ENCODE measurements at places on chromosomes 12 and 14.

- no peaks in the 10 kb centered on the region for H3K36me3 ChIP-seq
- peak overlapping the region; percentile 76 for H3K27ac ChIP-seq
- peaks cover 15% of the 10 kb centered on the region for H3K4me1 ChIP-seq
- ATAC-seq: peak; percentile 68
- peak overlapping the region; percentile 57 for H3K4me3 ChIP-seq
- H3K27me3 ChIP-seq: no peaks in the 10 kb centered on the region
Observed at GRCh38 chr12:53365245-53365904, 14.6 kb upstream of the SP1 start.

DNA sequence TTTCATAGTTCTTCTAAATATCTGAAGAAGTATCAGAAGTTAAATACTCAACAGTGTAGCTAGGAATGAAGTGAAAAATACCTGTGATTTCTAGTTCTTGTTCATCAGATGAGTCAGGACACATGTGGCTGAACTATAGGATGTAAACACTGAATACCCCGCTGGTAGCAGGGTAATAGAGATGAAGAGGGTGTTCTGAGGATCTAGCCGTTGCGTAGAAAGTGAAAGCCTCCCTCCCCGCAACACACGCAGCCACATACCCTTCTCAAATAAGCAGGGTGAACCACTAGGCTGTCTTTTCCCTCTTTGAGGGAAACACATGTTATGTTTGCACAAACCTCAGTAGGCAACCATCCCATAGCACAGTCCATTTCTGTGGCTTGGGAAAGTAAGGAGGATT, 16.4 kb upstream of the RNASE12 start:
- no peaks in the 10 kb centered on the region for H3K27me3 ChIP-seq
- H3K4me1 ChIP-seq: peaks cover 8% of the 10 kb centered on the region
- H3K4me3 ChIP-seq: peak overlapping the region; percentile 5
- peak; percentile 36 for ATAC-seq

GRCh38 chr12:108367436-108367835, 28.3 kb upstream of the CMKLR1 start:
- no peak for ATAC-seq
- peaks cover 8% of the 10 kb centered on the region for H3K27me3 ChIP-seq
- no peak overlapping the region for H3K4me3 ChIP-seq
- no peak overlapping the region for H3K27ac ChIP-seq

GRCh38 chr14:96512602-96513397, 10.6 kb downstream of the PAPOLA start:
- H3K27me3 ChIP-seq: no peaks in the 10 kb centered on the region
- H3K4me3 ChIP-seq: peak overlapping the region; percentile 30
- H3K27ac ChIP-seq: no peak overlapping the region
- ATAC-seq: peak; percentile 28

DNA sequence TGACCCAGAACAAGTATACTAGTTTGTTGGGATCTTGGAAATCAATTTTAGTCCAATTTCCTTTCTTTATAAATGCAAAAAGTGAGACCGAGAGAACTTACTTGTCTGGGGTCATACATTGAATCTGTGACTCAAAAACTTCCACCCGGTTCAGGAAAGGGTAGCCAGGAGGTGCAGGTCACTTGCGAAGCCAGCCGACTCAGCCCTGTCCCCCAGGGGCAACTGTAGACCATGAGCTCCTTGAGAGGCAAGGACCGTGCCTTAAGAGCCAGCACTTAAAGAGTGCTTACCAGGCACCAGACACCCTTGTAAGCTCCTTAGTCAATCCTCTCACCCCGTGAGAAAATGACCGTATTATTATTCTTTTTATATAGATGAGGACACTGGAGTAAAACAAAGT, 505 bp upstream of the BCDIN3D start:
- H3K36me3 ChIP-seq: peaks cover 1% of the 10 kb centered on the region
- peaks cover 12% of the 10 kb centered on the region for H3K4me1 ChIP-seq
- H3K27me3 ChIP-seq: no peaks in the 10 kb centered on the region
- peak overlapping the region; percentile 84 for H3K27ac ChIP-seq
- no peak for ATAC-seq

DNA sequence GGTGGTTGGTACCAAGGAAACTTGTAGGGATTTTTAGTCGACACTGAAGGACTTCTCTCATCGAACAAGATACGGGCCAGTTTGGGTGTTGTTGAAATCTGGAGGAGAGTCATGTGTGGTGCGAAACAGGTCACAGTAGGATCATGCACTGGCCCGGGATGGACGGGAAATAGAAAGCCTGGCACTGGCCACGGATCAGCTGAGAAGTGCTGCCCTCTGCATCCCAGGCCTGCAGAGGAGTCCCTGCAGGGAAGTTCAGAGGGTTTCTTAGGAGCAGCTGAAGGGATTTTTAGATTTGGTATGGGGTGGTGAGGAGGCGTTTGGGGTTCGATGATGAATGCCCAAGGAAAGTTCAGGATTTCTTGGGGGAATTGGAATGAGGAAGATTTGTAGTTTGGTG, 63.1 kb downstream of the TSPAN9 start:
- no peaks in the 10 kb centered on the region for H3K36me3 ChIP-seq
- no peaks in the 10 kb centered on the region for H3K4me1 ChIP-seq
- ATAC-seq: no peak
- H3K27me3 ChIP-seq: peaks cover 26% of the 10 kb centered on the region
- no peak overlapping the region for H3K27ac ChIP-seq

GRCh38 chr12:15146585-15146984, 74.6 kb downstream of the RERG start:
- no peaks in the 10 kb centered on the region for H3K4me1 ChIP-seq
- no peak overlapping the region for H3K27ac ChIP-seq
- no peaks in the 10 kb centered on the region for H3K36me3 ChIP-seq
- H3K27me3 ChIP-seq: peaks cover 30% of the 10 kb centered on the region
- ATAC-seq: no peak
- H3K4me3 ChIP-seq: no peak overlapping the region

DNA sequence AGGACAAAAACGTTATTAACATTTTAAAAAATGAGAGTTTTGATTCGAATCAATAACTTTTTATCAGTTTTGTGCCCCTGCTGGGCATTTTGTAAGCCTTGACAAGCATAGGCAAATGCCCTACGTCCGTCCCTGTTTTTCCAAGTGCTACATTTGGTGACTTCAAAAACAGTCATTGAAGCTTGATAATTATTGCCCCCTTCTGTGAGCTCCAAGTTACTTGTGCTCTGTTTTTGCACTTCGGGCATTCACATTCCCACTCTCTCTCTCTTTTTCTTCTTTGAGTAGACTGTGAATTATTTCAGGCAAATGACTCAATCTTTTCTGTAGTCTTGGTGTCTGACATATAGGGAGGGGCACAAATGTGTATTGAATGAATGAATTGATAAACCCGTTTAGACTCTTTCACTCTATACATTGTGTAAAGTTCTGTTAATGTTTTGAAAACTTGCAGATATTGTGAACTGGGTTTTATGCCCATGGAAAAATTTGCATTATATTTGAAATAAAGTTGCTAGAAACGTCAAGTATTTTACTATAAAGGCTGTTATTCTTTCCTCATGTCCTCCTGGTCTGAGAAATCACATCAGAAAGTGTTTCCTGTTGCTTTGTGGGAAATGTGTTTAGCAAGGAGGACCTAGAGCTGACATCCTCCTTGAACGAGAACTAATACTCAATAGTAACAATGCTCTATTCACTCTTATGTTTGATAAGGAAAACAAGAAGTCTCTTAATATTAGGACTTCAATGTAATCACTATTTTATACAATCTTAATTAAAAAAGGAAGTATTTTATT, 1.4 kb downstream of the APAF1 start:
- peak overlapping the region; percentile 77 for H3K27ac ChIP-seq
- no peaks in the 10 kb centered on the region for H3K27me3 ChIP-seq
- H3K36me3 ChIP-seq: peaks cover 43% of the 10 kb centered on the region
- H3K4me1 ChIP-seq: peaks cover 10% of the 10 kb centered on the region

DNA sequence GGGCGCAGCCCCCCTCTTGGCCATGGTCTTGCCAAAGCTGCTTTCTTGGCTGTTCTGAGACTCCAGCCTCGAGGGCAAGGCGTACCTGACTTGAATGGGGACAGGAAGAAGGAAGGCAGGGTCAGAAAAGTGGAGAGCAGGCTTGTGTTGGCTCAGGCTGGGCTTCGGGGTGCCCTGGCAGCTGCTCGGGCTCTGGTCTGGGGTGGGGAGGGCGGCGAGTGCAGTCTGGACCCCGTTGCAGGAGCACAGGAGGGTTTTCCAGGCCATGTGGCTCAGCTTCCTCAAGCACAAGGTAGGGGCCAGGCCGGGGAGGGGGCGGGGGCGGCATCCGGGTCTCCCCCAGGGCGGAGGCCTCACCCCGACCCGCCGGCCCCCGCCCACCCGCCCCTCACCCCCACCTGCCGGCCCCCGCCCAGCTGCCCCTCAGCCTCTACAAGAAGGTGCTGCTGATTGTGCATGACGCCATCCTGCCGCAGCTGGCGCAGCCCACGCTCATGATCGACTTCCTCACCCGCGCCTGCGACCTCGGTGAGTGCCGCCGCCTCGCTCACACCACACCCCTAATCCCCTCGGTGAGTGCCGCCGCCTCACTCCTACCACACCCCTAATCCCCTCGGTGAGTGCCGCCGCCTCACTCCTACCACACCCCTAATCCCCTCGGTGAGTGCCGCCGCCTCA, 4.2 kb downstream of the NOC4L start:
- no peak overlapping the region for H3K27ac ChIP-seq
- ATAC-seq: no peak
- peaks cover 25% of the 10 kb centered on the region for H3K36me3 ChIP-seq
- H3K4me3 ChIP-seq: no peak overlapping the region
- H3K27me3 ChIP-seq: no peaks in the 10 kb centered on the region

DNA sequence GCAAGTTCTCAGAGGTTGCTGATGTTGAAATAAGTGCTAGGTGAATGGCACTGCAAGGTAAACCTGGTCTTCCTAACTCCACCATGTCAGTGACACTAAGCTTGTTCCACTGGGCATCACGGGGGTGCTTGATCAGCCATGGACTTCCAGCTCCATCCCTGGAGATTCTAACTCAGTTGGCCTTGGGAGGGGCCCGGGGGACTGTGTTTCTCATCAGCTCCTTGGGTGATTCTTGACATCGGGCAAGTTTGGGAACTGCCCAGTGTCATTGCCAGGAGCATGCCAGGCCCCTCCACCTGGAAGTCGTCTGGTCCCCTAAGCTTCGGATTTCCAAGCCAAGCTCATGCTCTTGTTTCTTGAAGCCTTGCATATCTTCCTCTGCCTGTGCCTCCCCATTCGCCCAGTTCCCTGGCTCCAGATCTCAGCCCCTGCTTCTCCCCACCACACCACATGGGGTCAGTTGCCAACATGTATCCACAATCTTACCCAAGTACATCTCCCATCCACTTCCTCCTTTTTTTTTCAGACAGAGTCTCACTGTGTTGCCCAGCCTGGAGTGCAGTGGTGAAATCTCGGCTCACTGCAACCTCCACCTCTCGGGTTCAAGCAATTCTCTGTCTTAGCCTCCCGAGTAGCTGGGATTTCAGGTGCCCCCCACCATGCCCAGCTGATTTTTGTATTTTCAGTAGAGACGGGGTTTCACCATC, 30.7 kb upstream of the RFLNA start:
- no peak for ATAC-seq
- peaks cover 27% of the 10 kb centered on the region for H3K27me3 ChIP-seq
- H3K36me3 ChIP-seq: no peaks in the 10 kb centered on the region
- H3K4me1 ChIP-seq: no peaks in the 10 kb centered on the region

GRCh38 chr12:65631621-65632111, 192.6 kb upstream of the HMGA2 start:
- ATAC-seq: no peak
- H3K4me3 ChIP-seq: no peak overlapping the region
- H3K27ac ChIP-seq: no peak overlapping the region
- peaks cover 17% of the 10 kb centered on the region for H3K27me3 ChIP-seq
- no peaks in the 10 kb centered on the region for H3K36me3 ChIP-seq
- H3K4me1 ChIP-seq: no peaks in the 10 kb centered on the region

GRCh38 chr12:95789126-95790032, 1.2 kb downstream of the NTN4 start:
- ATAC-seq: peak; percentile 20
- H3K4me1 ChIP-seq: no peaks in the 10 kb centered on the region
- H3K27me3 ChIP-seq: peaks cover 9% of the 10 kb centered on the region
- H3K4me3 ChIP-seq: peak overlapping the region; percentile 79

- peaks cover 3% of the 10 kb centered on the region for H3K4me1 ChIP-seq
- ATAC-seq: no peak
- H3K36me3 ChIP-seq: peaks cover 29% of the 10 kb centered on the region
Observed at GRCh38 chr12:124402248-124403066, 107.6 kb downstream of the RFLNA start.

DNA sequence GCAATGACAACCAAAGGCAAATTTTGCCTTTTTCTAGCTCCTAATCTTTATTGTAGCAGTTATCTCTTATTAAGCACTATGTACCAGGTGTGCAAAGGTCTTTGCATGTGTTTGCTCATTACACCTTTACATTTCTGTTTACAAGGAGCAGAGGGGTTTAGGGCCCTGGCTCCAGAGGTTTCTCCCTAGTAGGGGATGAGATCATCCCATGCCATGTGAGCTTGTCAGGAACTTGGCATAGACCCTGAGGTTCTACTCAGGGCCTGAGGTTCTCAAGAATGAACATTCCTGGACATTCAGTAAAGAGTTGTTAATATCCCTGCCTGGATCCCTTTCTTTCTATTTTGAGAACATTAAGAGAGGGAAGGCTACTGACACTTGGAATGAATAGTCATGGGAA, 292.0 kb downstream of the RPAP3 start:
- no peak for ATAC-seq
- peak overlapping the region; percentile 98 for H3K27ac ChIP-seq
- H3K4me3 ChIP-seq: peak overlapping the region; percentile 67
- peaks cover 61% of the 10 kb centered on the region for H3K4me1 ChIP-seq

- H3K4me3 ChIP-seq: peak overlapping the region; percentile 95
- peak overlapping the region; percentile 98 for H3K27ac ChIP-seq
- H3K4me1 ChIP-seq: peaks cover 14% of the 10 kb centered on the region
- no peak for ATAC-seq
- no peaks in the 10 kb centered on the region for H3K27me3 ChIP-seq
Observed at GRCh38 chr14:102138535-102138934, 1.2 kb upstream of the WDR20 start.

DNA sequence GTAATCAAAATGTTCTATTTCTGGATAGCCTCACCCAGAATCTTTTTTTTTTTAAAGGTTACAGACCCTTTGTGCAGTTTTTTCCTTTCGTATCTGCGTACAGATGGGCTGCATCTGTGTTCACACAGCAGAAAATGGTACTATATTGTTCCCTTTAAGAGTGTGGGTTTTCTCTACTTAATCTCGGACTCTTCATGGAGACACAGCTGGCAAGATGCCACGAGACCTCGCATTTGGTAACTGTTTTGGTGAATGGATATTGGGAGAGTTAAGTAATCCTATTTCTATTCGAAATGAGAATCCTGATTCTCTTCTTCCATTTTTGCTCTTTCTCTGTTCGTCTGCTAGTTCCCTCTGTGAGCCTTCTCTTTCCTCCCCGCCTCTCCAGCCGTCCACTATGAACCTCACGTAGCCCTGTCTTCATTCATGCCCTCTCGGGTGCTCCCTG, 85.7 kb downstream of the SAMD4A start:
- no peaks in the 10 kb centered on the region for H3K36me3 ChIP-seq
- ATAC-seq: no peak
- peaks cover 12% of the 10 kb centered on the region for H3K27me3 ChIP-seq
- H3K4me1 ChIP-seq: no peaks in the 10 kb centered on the region
- no peak overlapping the region for H3K27ac ChIP-seq
- H3K4me3 ChIP-seq: no peak overlapping the region

GRCh38 chr12:71958993-71959578, 20.4 kb downstream of the TPH2 start:
- no peak overlapping the region for H3K4me3 ChIP-seq
- no peaks in the 10 kb centered on the region for H3K36me3 ChIP-seq
- H3K27me3 ChIP-seq: peaks cover 16% of the 10 kb centered on the region
- no peak for ATAC-seq
- no peaks in the 10 kb centered on the region for H3K4me1 ChIP-seq
